NCI-H526 (cell line): ENCODE measurements at places on chromosomes 16 and 17.

DNA sequence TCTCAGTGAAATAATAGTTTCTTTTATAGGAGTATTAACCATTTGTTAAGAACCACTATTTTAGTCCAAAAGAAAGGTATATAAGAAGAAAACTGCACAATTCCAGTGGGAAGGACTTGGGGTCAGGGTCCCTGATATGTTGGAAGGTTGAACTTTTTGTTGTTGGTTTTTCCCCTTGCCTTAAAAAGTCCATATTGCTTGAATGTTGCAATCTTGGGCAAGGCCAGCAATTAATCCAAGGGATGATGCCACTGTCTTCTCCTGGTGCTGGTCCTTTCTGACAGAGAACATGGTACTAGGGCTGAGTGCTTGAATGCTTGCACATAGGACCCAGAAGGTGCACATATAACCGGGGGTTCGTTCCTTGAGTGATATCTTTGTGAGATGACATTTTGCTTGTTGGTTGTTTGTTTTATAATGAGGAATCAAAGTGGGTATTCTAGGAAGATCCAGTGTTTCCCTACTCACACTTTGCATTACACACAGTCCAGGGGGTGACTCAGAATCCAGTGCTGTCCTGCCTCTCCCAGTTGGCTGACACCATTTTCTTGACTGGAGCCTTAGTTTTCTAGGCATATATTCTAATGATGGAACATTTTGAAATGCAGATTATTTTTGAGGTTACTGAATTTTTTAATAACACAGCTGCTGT, 54.9 kb downstream of the SIAH1 start:
- DNase-seq = no peak

DNA sequence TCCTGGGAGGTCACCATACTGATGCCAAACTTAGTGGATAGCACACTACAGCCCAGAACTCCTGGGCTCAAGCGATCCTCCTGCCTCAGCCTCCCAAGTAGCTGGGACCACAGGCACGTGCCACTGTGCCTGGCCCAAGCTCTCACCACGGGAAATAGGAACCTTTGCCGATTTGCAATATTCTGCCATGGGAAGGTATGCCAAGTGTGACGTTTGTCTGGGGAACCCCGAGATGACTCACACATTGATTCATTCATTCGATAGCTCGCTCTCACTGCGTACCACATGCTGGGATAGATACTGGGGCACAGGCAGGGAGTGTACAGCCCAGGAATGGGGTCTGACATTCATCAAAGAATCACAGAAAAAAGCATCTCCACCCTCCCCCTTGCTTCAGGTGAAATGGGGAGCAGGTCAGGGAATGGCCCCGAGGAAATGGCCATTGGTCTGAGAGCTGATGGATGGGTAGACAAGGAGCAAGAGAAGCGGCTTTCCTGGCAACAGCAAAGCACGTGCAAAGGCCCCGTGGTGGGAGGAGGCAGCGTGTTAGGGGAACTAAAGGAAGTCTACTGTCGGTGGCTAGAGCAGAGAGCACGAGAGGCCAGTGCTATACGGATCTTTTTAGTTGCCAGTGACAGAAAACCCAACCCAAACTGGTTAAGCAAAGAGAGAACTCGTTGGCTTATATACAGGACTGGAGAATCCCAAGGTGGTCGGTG, 44.1 kb downstream of the DNAH17 start:
- no peak for DNase-seq

- DNase-seq = no peak
These were observed 9.6 kb upstream of the SPNS2 start for GRCh38 chr17:4488989-4489595.

- DNase-seq = no peak
These were observed 21.2 kb upstream of the ITGA3 start for GRCh38 chr17:50034498-50035364.

DNA sequence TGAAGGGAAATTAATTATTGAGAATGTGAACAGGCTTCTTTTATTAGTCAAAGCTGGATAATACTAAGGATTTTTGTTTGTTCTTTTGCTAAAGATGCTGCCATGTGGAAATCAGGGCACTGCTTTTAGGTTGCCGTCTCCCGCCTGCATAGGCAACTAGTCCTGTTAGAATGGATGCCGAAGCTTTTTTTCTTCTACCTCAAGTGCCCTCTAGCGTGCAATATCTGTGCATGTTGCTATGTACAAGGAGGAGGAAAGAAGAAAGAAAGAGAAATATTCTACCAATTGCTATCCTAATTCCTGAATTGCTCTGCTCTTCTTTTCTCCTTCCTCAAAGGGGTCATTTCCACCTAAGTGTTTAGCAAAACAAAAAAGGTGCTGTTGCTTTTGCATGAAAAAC, 5.2 kb upstream of the CDH8 start:
- peak; percentile 9 for DNase-seq

DNA sequence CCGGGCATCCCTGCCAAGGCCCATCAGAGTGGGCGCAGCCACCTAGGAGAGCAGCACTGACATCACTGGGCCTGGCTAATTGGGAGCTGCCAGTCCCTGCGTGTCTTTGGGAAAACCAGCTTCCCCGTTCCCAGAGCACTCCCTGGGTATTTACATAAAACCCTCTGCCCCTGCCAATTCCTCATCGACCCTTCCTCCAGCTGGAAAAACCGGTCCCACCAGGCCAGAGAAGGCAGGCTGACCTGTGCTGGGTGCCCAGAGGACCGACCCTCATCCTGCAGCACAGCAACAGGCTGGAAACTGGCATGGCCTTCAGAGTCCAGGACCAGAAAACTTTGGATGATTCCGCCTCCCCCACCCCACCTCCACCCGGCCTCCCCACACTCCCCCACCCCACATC, 8.2 kb upstream of the FOXN1 start:
- peak; percentile 95 for DNase-seq
